Stimulated activated CD8-positive, alpha-beta memory T cell treated with anti-CD3 and anti-CD28 coated beads, Interleukin-15, amount 100 ng/mL, for 48 hours (primary cell): ENCODE measurements at places on chromosomes 1 and 21.

GRCh38 chr1:116545359-116545705 lies 25.5 kb downstream of the CD58 start:
- DNase-seq = no peak

- DNase-seq = no peak
Measured at GRCh38 chr1:14815175-14815877, 216.8 kb downstream of the KAZN start.

DNA sequence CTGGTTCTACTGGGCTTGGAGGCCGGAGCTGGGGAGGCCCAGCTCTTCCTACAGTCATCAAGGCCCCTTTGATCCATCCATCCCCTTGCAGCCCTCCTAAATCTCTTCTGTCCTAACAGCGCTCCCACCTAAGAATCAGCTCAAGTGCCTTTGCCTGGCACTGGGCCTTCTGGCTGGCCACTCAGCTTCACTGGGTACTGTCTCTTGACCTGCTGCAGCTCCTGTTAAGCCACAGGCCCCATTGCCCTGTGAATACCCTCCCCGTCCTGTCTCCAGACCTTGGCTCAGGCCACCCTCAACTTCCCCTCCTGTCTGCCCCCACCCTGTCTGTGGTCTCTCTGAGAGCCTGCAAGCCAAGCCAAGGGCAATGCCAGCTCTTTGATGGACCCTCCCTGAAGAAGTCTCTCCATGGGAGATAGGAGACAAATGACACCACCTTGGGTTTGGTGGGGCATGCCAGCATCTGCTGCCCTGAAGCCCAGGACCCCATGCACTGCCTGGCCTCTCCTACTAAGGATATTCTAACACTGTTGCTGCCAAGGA lies 27.3 kb downstream of the FAM151A start:
- DNase-seq = no peak

DNA sequence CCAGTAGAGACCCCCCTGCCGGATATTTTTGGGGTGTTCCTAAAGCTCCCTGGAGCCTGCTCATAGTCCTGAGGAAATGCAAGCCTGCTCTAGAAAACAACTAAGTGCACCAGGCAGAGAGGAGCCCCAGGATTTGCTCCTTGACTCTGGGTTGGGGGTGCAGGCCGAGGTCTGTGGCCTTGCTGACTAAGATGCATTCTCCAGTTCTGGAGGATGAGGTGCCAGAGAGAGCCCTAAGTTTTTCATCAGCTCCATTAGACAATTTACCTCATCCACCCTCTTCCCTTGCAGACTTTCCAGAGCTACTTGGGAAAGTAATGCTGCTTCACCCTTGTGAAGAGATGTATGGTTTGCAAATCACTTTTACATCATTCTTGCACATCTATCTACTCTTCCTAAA lies 9.1 kb downstream of the TUFT1 start:
- no peak for DNase-seq

GRCh38 chr1:246302251-246302625 lies 204.8 kb downstream of the SMYD3 start:
- DNase-seq = no peak

- no peak for DNase-seq
Measured at GRCh38 chr21:36077758-36078157, 7.9 kb downstream of the CBR1 start.

DNA sequence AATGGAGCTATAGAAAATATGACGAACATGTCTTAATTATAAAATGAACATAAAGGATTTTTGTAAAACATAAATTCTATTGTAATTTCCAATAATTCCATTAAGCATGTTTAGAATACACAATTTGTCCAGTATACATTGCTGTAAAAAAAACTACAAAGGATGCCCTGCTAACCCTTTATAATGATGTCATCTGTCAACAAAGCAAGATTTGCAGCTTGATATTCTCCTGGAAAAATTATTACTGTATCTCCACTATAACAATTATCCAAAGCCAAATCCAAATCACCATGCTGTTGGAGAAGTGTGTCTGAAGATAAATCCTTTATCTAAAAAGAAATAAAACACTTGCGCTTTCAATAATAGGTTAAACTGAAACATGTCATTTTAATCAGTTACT lies 47.6 kb downstream of the SHCBP1L start:
- DNase-seq = no peak

GRCh38 chr1:229058111-229058561 lies 212.8 kb upstream of the RAB4A start:
- DNase-seq = no peak

GRCh38 chr1:231419738-231420298 lies 2.3 kb downstream of the EGLN1 start:
- DNase-seq = no peak

DNA sequence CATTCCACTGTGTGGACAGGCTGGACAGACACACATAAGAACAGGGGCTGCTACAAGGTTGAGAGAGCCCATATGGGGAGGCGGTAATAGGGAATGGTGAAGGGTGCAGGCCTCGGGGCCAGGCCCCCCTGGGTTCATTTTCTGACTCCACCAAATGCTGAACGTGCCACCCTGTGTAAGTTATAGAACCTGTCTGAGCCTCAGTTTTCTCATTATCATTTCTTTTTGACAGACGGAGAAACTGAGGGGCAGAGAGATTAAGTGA lies 569.5 kb downstream of the PTPRU start:
- no peak for DNase-seq

DNA sequence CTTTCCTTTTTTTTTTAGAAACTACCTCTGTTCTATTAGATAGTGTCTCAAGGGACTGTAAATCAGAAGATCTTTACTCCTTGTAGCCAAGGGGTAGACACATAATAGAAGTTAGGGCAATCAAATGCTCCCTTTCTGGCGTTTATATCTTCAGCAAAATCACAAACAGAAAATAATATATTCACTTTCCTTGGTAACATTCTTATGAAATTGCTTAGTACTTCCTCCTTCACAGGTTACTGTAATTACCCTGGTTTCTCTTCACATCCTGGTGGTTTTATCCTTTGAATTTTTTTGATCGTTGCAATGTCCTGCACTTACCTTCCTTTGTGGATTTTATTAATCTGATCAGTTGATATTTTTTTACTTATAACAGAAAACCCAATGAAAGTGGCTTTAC lies 1064.9 kb downstream of the NCAM2 start:
- DNase-seq = no peak

DNA sequence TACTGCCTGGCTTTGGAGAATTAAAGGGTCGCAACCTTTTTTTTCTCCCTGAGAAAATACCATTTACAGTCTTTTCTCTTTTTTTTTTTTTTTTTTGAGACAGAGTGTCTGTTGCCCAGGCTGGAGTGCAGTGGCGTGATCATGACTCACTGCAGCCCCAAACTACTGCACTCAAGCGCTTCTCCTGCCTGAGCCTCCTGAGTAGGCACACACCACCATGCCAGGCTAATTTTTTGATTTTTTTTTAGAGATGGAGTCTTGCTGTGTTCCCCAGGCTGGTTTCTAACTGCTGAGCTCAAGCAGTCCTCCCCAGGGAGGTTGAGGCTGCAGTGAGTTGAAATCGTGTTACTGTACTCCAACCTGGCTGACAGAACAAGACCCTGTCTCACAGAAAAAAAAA lies 24.6 kb downstream of the UBE4B start:
- DNase-seq = no peak

DNA sequence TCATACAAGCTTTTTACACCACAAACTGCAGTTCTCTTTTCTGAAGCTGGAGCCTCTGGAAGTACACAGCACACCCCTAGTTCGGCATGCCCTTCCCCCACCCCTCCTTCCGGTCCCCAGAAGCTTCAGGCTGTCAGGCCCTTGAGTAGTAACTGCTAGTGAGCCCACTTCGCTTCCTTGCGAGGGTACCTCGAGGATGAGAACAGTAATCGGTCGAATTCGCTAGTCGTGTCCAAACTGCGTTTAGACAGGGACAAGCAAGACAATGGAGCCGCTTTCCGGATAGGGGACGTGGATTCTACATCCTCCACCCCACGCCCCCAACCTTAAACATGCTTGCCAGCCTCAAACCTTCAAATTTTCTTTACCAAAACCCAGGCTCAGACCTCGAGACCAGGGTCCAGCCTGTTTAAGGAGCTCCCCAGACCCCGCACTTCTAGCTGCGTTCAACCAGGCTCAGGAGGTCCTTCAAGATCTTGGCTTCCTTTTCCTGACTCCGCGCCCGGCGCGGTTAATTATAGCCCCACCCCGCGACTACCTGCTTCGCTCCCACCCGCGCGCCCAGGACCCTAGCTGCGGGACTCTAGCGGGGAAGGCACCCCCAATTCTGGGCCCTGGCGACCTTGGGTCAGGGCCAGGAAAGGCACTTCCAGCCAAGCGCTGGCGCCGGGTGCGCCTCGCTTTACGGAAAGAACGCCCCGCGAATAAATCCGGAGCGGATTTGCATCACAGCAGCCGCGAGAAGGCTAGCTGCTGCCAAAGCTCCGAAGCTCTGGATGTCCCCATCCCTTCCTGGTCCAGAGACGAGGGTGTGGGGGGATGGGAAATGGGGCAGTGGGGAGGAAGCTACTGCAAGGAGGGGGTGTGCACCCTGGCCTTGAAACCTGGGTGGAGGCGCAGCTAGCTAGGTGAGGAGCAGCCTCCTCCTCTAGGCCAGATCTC lies 8.1 kb upstream of the TSPAN1 start:
- no peak for DNase-seq

GRCh38 chr21:21045518-21045917 lies 47.3 kb downstream of the NCAM2 start:
- no peak for DNase-seq

DNA sequence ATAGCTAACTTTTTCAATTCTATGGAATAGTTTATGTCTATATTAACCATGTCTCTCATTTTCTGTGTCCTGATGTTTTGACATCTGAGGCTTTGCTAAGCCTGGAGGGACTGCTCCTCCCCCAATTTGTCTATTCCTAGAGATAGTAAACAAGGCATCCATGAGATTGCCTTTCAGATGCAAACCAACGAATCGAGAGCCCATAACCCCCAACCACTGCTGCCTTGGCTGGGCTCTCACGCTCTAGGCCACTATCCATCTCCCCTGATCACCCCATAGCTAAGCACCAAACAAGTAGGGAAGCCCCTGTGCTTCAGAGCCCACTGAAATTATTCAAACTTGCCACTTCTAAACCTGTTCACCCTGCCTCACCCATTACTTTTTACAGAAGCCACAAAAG lies 437.7 kb downstream of the SETD4 start:
- DNase-seq = no peak

GRCh38 chr1:167520711-167521206 lies 2.4 kb upstream of the CD247 start:
- no peak for DNase-seq

DNA sequence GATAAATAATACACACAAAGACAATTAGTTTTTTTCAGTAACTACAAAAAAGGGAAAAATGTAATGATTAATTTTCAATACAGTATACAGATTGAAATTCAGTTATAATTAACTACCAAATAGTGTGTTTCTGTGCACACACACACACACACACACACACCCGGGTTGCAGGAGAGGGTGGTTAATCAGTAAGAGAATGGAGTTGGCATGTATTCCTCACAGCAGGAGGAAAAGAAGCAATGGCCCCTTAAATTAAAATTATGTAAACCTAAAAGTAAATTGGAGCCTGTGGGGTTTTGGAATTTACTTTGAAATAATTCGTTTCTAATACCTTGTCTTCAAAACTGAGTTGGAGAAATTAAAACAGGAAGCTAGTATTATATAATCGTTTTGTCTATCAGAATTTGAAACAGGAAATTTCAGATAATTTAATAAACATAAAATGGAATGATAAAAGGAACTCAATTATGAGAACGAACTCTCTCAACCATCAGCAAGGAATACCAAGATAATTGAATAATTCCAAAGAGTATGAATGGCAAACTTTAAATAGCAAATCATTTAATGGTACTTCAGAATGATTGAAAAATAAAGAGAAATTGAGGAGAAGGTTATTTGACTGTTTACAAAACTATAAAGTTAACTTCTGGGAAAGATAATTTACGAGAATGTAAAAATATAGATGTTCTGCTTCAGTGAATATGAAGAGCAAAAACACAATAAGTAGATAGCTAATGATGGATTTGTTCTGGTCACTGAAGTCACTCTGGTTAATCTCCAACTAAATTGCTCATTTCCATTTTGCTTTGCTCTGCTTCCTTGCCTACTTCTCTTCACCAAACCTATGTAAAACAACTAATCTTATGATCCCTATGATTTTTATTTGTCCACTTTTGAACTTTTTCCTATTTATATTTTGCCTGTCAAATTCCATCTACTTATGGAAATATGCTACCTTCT lies 547.9 kb upstream of the ZP4 start:
- DNase-seq = no peak

- DNase-seq = no peak
Measured at GRCh38 chr1:205287076-205287475, 34.5 kb downstream of the NUAK2 start.

GRCh38 chr1:103107741-103108375 lies 464 bp downstream of the COL11A1 start:
- DNase-seq = no peak

- DNase-seq = no peak
Measured at GRCh38 chr1:217472915-217473314, 158.0 kb downstream of the GPATCH2 start.

- no peak for DNase-seq
Measured at GRCh38 chr1:231049121-231049979, 9.3 kb upstream of the FAM89A start.
